ENCODE measurements at places on chromosomes 3 and 15.

GRCh38 chr3:131007782-131008181 lies 18.8 kb downstream of the ASTE1 start:
- DNase-seq = no peak

- no peak for DNase-seq
Observed at GRCh38 chr15:82880704-82881103, 71.3 kb downstream of the WHAMM start.

DNA sequence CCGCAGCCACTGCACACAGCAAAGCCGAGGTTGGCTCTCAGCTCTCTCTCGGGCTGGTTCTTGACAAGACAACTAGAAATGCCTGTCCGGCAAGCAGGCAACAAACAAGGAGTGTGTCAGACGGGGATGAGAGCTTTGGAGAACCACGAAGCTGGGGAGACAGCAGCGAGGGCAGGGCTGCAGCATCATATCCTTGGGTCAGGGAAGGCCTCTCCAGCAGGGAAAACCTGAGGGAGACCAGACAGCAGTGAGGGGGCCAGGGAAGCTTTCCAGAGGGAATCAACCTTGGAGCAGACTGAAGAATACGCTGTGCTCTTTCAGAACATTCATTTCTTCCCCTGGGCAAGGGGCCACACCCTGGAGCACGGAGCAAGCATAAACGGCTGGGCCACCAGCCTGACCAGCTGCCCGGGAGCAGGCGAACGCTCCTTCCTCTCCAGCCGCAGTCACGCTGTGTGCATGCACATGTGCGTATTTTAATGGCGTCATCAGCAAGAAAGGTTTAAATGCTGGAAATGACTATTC lies 58.7 kb downstream of the CHSY1 start:
- peak; percentile 54 for DNase-seq

DNA sequence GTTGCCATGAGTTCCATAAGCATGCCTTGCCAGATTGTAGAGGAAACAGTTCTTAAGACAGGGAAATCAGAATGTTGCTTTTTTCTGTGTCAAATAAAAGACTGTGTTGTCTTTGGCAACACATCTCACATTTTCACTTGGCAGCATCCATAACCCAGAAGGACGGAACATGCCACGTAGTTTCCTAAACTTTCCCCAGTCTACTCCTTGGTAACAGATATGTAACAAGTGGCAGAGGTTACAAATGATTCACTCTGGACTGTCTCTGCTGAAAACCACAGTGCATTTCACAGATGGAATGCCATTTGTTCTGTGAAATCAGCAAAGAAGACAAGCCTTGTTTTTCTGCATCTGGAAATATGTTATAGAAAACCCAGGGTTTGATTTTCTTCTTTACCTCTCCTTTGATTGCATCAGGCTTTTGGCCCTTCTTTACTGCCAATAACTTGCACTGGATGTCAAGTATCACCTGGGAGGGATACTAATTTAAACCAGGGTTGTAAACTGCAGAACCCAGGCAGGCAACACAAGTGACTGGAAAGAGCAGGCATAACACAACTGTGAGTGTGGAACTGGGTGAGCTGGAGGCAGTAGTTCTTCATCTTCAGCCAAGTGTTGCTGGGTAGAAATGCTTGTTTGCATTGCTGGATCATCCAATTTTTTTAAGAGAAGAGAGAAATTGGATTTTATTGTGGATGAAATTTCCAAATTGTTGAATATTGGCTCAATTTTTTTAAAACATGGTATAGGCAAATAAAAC lies 124.4 kb upstream of the FOXB1 start:
- peak; percentile 55 for DNase-seq

DNA sequence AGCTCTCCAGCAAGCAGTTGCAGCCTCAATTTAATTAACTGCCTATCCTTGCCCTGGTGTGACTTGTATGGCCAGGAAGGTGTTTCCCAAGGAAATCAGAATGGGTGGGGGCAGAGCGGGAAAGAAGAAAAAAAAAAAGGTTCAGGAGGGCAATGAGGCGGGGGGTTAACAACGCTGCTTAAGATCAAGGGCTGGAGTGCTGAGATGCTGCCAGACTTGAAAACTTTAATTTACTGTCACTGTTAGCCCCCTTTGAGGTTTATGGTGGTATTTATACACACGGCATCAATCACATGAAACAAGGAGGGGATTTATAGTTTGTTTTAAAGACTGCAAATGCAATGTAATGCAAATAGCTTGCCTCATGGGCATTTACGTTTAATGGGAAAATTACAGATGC lies 319.4 kb upstream of the NR2F2 start:
- DNase-seq = no peak

DNA sequence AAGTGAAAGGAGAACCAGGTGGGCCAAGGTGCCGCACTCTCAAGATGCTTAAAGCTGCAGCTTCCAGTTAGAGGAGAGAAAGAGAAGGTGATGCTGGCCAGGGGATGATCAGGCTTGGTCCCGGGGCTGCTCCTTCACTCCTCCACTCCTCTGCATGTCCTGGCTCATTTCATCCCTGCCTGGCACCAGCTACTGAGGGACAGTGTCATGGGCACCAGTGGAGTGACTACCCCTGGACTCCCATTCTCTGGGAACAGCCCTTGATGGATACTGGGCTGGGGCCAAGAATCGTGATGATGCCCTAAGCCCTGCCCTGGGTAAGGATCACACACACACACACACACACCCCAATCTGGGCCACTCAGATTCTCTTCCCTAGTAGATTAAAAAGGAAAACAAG lies 243.7 kb downstream of the UACA start:
- DNase-seq = no peak

DNA sequence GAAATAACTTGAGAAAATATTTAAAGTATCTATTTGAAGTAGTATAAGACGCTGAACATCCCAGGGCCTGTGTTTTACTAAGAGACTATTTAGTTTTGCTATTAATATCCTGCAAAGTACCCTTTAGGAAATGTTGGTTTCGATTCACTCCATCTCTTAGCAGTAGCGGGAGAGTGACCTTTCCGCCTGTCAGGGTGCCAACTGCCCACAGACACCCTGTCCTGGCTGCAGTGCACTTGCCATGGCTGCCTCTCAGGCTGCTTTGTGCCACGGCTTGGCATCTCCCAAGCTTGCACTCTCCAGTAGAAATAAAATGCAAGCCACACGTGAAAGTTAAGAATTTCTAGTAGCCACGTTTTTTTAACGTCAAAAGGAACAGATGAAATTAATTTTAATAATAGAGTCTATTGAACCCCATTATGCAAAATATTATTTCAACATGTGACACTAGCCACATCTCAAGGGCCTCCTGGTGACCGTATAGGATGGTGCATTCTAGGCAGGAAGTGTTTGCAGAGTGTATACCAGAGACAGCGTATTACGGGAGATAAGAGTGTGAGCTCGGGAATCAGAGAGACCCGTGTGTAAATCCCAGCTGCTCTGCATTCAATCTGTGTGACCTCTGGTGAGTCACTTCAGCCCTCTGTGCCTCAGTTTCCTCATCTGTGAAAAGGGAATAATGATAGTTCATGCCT lies 19.8 kb downstream of the ADAMTS9 start:
- no peak for DNase-seq

DNA sequence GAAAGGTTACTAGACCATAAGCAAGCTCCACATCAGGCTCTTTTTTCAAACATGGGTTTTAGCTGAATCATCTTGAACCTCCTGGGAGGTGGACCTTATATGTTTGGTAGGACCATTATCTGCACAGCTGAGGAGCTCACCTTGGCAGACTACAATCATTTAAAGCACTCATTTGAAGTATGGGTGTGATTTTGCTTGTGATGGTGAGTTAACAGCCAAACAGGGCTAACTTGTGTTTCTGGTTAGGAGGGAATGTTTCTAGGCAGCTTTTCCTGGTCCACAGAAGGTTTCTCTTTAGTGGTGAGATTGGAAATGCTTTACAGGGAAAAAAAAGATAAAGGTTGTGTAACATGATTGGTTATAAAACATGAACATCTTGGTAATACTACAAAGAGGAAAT lies 61.8 kb downstream of the ARHGEF26 start:
- no peak for DNase-seq

DNA sequence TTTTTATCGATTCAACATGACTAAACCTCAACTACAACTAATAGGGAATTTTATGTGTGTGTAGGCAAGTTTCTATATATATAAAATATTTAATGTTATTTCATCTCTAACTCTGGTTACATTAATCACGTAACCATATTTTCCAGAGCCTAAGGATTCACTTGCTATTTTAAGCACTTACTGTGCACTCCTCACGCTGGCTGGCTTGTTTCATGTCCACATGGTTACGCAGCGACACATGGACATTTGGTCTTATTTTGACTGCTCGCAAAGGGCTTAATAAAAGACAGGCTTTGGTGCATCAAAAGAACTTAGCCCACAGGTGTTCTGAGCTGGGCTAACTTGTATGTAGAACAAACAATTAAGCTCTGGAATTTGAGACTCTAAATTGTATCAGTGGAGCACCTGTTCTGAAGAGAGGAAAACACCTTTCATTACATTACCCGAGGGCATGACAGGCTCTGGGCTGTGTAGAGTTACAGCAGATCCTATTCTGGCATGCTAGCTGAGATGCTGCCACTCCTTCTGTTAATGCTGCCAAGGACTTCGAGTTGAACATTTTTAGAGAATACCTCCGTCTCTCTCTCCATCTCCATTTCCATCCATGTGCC lies 130.0 kb upstream of the NR2F2 start:
- DNase-seq = no peak

DNA sequence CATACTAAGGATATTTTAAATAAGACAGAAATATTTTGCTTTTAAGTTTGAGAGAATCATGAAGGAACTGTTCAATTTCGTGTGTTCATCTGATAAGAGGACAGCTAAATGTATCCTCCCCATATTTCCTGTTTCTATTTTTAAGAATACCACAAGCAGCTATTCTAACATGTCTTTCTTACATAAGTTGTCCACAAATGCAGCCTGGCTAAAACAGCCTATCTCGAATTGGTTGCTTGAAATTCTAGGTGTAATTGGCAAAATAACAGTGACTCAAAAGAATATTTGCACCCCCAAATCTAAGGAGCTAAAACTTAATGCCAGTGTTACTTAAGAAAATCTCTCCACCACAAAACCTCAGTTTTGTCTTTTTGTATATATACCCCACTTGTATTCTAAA lies 35.0 kb downstream of the BTLA start:
- DNase-seq = no peak

DNA sequence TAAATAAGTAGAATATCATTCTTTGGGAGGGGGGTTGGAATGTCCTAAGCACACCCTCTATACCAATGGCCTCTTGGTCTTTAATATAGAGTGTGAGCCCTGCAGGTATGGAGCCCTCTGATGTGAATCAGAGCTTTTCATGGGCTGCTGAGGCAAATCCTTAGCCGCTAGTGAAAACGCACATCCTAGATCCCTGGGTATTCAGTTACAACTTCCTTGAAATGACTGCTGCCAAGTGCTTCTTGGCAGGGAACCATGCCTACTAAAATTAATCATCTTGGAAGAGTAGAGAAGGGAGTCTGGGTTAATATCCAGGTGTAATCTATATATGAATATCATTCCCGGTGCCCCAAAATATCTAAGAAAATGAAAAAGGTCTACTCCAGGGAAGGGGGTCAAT lies 109.1 kb downstream of the POLQ start:
- DNase-seq = no peak

DNA sequence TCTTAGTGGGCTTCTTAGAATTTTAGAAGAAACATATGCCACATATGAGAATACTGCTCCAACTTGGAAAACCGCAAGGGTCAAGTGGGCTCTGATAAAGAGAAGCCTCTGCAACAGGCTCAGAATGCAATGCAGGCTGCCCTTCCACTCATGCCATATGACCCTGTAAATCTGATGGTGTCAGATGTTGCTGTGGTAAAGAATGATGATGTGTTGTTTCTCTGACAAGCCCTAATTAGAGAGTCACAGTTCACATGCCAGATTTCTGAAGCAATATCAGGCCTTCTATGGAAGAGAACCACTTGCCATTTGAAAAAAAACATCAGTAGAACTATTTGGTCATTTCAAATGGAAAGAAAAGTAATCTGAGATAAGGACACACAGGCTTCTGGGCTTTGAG lies 749.6 kb downstream of the AGBL1 start:
- no peak for DNase-seq

DNA sequence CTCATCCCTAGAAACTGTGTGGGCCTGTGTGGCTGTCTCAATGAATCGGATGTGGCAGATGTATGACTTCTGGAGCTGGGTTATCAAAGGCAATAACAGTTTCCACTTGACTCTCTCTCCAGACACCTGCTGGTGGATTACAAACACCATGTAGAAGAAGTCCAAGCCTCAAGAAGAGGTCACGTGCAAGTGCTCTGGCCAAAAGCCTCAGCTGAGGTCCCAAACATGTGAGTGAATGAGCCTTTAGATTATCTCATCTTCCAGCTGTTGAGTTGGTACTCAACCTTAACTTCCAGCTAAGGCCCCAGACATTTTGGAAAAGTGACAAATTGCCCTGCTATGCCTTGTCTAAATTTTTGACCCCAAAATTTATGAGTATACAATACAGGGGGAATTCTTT lies 42.7 kb upstream of the IL12A start:
- DNase-seq = no peak

- DNase-seq = peak; percentile 95
Observed at GRCh38 chr3:185253645-185254410, at the start of gene EHHADH. Gene EHHADH (minus strand): TSS chr3:185254049. CDS start chr3:185254022, 27 bp downstream.

DNA sequence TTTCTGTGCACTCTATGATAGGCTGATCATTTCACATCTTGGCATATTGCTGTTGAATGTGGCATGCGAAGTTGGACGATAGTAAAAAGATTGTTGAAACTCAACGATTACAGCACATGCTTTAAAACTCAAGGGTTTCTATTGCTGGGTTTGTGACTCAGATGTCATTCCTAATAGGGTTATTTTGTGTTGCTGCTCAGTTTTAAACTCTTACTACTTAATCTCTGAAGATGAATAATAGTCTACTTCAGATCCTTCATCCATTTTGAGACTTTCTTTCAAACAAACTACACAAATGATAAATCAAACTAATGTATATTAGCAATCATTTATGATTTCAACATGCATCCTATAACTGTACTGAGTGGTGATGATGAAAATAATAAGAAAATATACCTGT lies 71.3 kb upstream of the MBNL1 start:
- DNase-seq = no peak

GRCh38 chr3:178537122-178537705 lies 978 bp downstream of the KCNMB2 start:
- no peak for DNase-seq

GRCh38 chr3:24686808-24687207 lies 192.2 kb upstream of the THRB start:
- peak; percentile 76 for DNase-seq

GRCh38 chr3:18215639-18216038 lies 209.5 kb downstream of the SATB1 start:
- DNase-seq = no peak

All from GM03348 (cell line).